CD4-positive, alpha-beta T cell treated with Interleukin-2 at 100 ng/mL for 4 hours (primary cell): ENCODE measurements at places on chromosomes 1 and 21.

DNA sequence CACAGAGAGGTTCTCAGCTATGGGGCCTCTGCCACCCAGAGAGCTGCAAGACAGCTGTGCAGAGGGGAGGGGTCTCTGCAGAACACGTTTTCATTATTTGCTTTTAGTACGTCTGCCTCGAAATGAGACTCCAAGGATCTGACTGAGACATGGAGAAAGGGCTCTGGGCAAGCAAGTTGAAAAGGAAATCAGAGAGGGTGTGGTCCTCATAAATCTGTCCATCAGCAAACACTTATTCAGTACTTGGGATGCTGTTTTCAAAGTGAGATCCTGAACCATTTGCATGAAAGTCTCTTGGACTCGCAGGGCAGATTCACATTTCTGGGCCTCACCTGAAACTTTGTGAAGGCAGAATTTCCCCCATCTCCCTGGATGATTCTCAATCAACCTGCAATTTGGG lies 197.4 kb upstream of the GALNT2 start:
- no peak for DNase-seq

- DNase-seq: peak; percentile 93
These were observed at the start of gene LY9 for GRCh38 chr1:160795951-160796383. Gene LY9 (plus strand): TSS chr1:160796174. CDS start chr1:160796188, 14 bp downstream.

- peak; percentile 69 for DNase-seq
These were observed 18.6 kb downstream of the AZIN2 start for GRCh38 chr1:33099290-33100118.

- DNase-seq: no peak
These were observed 24.2 kb downstream of the WDTC1 start for GRCh38 chr1:27258598-27258997.

GRCh38 chr1:160342526-160342925 lies 524 bp downstream of the COPA start:
- peak; percentile 7 for DNase-seq
